ENCODE measurements at places on chromosomes 1 and 21. TPM values are rescaled to one million over a fixed set of nuclear protein-coding genes. Genes with fewer than 3 reads are reported as not detected.

The RNU1-4 gene
- under 0.01 TPM for total RNA-seq

The BRDT gene
- not detected for total RNA-seq

The RGS1 gene
- not detected for total RNA-seq

The OXCT2 gene
- 0.28 TPM for total RNA-seq

The BACE2 gene
- total RNA-seq, result 18.1 TPM

The FCGR3A gene
- not detected for total RNA-seq

The CELSR2 gene
- total RNA-seq, result 1.3 TPM

The THEM5 gene
- total RNA-seq, result not detected

The NUDT4B gene
- total RNA-seq, result 19.9 TPM

All from IMR-90 (cell line).